ENCODE measurements at places on chromosomes 1 and 21. TPM values are rescaled to one million over a fixed set of nuclear protein-coding genes. Genes with fewer than 3 reads are reported as not detected.

CD5L gene
- total RNA-seq: 0.46 TPM

SAMD13 gene
- total RNA-seq: 1.3 TPM

SLFNL1 gene
- 1.6 TPM for total RNA-seq

CD101 gene
- total RNA-seq: 2.0 TPM

RUNX3 gene
- 2.2 TPM for total RNA-seq

CTXND2 gene
- not detected for total RNA-seq

SLAMF8 gene
- total RNA-seq: 36.0 TPM

C1orf56 gene
- 4.9 TPM for total RNA-seq

DNA sequence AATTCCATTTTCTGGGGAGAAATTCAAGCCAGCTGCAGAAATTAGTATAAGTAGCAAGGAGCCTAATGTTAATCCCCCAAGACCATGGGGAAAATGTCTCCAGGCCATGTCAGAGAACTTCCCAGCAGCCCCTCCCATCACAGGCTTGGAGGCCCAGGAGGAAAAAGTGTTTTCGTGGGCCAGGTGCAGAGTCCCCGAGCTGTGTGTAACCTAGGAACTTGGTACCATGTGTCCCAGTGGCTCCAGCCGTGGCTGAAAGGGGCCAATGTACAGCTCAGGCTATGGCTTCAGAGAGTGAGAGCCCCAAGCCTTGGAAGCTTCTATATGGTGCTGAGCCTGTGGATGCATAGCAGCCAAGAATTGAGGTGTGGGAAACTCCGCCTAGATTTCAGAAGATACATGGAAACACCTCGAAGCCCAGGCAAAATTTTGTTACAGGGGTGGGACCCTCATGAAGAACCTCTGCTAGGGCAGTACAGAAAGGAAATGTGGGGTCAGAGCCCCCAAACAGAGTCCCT lies 286.3 kb downstream of the MATN1 start:
- DNase-seq: no peak

DNA sequence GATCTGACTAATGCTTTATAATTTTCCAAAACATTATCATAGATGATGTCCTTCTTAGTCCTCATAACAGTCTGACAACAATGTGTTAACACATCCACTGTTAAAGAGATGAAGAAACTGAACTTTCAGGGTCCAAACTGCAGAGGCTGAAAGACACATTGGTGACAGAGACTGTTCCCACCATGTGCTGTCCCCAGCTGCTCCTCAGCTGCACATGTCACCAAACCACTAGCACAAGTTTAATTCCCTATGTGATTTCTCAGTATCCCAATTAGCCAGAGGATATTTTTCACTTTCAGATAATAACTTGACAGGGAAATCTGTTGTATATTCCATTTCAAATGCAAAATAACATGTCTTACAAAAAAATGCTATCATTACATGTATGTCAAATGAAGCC lies 24.6 kb downstream of the LAMC2 start:
- DNase-seq: no peak

DNA sequence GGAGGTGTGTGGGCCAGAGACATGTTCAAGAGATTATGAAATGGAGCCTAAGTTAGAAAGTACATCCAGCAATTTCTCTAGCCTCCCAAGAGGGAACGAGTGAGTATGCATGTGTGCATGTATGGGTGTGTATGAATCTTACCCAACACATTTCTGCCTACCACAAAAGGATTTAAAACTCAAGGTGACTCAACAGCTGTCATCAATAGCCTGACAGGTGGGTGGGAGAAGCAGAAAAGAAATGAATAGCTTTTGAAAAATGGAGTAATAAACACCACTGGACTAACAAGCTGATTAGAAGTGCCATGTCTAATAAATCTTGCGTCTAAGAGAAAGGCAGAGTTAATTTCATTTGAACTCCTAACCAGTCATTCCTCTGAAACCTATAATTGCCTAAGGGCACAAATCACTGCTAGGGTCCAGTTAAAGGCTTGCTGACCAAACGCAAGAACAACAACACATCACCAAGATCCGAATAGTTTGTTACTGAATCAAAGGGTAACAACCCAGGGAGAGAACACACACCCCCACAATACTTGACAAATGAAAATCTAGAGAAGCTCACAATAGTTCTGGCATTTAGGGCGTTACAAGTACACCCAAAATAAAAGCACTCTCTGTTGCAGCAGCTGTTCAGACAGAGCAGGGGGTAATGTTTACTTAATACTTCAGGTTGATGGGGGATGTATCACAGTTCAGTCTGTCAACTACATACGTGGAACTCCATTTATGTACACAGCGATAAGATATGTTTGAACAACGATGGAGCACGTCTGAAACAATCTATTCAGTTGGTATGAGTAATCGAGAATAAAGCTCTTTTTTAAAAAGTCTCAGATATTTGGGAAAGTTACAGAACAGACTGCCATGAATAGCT lies 1.4 kb downstream of the KIAA0319L start:
- no peak for DNase-seq

GRCh38 chr1:52662645-52663313 lies 29.8 kb downstream of the SHISAL2A start:
- DNase-seq: no peak

GRCh38 chr1:152165286-152166077 lies 6.5 kb upstream of the RPTN start:
- no peak for DNase-seq

DNA sequence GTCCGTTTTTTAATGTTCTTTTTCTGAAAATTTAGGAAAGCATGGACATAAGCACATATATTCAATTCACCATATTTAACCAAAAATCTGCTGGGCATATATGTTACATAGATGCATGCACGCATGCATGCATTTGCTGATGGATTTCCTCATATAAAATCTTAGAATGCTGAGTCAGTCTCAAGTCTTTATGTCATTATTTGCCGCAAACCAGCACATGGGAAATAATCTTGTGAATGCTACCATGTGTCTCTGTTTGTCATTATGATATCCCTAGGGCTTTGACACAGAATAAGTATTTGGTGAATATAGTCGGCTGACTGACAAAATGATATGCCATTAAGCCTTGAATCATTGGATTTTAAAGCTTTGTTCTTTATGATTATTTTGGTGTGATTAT lies 776.5 kb downstream of the KCNT2 start:
- no peak for DNase-seq

GRCh38 chr1:116904791-116905320 lies 4.9 kb upstream of the PTGFRN start:
- no peak for DNase-seq

DNA sequence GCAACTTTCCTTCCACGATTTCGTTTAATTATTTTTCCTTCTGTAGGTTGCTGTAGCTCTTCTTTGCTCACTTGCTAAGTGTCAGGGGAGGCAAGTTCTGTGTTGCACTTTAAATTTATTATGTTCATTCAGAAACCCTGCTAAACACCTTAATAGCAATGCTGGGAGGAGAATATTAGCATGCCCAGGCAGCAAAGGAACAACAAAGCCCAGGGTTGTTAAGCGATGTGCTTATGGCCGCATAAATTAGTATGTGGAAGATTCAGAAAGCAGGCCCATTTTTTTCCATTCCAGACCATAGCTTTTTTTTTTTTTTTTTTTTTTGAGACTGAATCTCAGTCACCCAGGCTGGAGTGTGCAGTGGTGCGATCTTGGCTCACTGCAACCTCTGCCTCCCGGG lies 151.3 kb downstream of the BACH1 start:
- no peak for DNase-seq

- no peak for DNase-seq
Measured at GRCh38 chr1:205315008-205315618, 6.4 kb downstream of the NUAK2 start.

- no peak for DNase-seq
Measured at GRCh38 chr21:26736449-26736848, 108.8 kb downstream of the ADAMTS1 start.

GRCh38 chr1:116299248-116299647 lies 73.8 kb upstream of the ATP1A1 start:
- no peak for DNase-seq

DNA sequence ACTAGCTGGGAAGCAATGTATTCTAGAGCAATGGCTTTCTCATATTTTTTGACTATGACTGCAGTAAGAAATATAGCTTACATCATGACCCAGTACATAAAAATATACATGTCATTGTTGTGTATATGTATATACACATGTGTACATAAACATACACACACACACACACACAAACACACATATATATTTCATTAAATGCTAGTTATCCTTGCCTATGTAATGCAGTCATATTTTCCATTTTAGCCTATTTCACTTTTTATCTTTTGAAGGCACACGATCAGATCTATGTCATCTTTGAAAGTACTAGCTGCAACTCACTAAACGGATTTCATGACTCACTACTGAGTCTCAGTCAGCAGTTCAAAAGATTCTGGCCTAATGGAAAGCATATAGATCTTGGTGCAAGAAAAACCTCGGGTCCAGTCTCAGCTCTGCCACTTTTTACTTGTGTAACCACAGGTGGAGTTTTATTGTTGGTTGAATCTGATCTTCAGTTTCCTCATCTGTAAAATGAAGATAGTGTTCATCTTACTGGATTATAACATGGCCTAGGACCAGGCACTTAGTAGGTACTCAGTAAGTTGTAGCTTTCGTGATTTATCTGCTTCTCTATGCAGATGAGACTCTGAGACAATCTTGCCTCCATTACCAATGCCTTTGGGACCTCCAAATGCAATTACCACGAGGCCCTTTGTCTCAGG lies 325.6 kb downstream of the RRAGC start:
- no peak for DNase-seq

- DNase-seq: no peak
Measured at GRCh38 chr1:178945763-178946266, 74.9 kb upstream of the ANGPTL1 start.

DNA sequence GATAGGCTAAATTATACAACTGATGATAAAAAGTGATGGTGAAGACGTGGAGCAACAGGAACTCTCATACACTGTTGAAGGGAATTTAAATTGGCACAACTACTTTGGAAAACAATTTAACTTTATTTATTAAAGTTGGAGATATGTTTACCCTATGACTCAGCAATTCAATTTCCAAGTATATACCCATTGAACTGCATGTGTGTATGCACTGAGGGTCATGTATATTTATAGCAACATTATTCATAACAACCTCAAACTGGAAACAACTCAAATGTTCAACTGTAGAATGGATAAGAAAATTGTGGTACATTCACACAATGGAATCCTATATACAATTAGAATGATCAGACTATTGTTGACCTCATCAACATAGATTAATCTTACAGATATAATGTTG lies 16.5 kb upstream of the BCAS2 start:
- no peak for DNase-seq

DNA sequence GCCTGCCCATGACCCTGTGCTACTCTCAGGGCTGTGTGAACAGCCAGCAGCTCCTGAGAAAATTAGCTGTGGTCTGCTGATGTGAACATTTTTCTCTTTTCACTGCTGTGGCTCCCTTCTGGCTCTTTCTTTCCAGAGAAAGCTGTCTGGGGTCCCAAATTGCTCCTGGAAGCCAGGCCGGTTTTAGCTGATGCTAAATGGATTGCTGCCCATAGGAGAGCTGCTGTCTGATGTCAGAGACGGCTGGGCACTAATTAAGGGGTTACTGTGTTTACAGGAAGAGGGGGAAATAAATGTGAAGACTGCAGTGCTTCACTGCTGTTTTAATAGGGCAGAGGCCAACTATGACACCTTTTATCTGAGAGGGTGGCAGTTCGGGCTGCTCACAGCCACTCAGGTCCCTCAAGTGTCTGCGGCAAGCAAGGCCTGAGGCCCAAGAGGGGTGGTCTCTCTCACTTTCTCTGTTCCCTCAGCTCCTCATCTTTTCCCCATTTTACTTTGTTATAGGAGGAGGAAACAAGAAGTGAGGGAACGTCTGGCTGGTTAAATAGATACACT lies 106.0 kb upstream of the GNG12 start:
- DNase-seq: no peak

DNA sequence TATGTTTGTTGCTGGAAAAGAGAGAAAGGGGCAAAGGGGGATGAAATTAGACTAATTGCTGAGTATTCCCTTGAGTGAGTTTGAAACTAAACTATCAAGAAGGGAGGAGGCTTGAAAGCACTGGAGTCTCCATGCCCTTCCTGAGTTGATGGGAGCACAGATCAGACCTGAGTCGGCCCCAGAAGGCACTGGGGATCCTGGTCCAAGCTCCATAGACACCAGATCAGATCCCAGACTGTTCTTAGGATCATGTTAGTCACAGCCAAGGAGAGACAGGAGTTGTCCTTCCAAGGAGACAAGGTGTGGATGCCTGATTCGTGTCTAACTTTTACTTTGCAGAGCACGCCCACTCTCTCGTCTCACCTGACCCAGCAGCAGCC lies 152.3 kb downstream of the NR5A2 start:
- no peak for DNase-seq

- no peak for DNase-seq
Measured at GRCh38 chr1:178646821-178647220, 78.2 kb upstream of the RALGPS2 start.

GRCh38 chr1:93219443-93219842 lies 38.9 kb downstream of the CCDC18 start:
- no peak for DNase-seq

- DNase-seq: no peak
Measured at GRCh38 chr1:167082511-167083027, 7.6 kb downstream of the GPA33 start.

GRCh38 chr1:85576266-85576641 lies 4.3 kb upstream of the CCN1 start:
- DNase-seq: peak; percentile 64

DNA sequence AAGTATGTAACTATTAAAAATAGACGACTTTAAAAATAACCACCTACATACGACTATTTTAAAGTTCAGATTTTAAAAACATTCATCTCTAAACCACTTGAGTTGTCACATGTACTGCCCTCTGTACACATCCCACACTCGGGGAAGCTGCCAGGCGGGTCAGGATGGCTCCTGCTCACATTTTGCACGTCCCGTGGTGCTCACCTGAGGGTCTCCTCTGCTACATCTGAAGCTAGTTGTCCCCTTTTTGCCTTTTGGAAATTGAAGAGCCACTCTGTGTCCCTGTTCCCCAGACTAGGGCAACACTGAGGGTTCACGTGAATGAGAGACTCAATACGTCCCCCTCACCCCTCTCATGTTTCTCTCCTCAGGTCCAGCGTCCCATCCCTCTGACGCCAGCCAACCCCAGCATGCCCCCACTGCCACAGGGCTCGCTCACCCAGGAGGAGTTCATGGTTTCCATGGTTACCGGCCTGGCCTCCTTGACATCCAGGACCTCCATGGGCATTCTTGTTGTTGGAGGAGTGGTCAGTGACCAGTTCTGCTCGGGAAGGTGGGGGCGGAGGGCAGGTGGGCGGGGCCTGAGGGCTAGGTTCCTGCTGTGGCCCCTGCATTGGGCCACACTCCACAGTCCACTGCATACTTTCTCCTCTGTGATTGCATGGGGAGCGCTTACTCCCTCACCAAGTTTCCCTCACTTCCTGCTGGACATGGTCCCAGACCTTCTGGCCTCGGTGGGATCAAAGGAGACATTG lies 13.0 kb upstream of the MIIP start:
- DNase-seq: no peak

- DNase-seq: no peak
Measured at GRCh38 chr1:941588-942383, 17.3 kb downstream of the NOC2L start.

- DNase-seq: no peak
Measured at GRCh38 chr1:207051191-207051943, at the start of gene YOD1. Gene YOD1 (minus strand): TSS chr1:207051208. CDS start chr1:207051030, 178 bp downstream.

Measured in omental fat pad (tissue), 4 donors.